CD8-positive, alpha-beta memory T cell (primary cell): ENCODE measurements at places on chromosomes 16 and 17. TPM values are rescaled to one million over a fixed set of nuclear protein-coding genes. Genes with fewer than 3 reads are reported as not detected.

Gene GUCY2D
- not detected for total RNA-seq

Gene CD79B
- total RNA-seq: 22.2 TPM

Gene PRSS27
- total RNA-seq: 1.6 TPM

Gene TMC6
- total RNA-seq: 150 TPM

Gene NOL3
- 2.3 TPM for total RNA-seq

Gene CDK3
- 5.0 TPM for total RNA-seq

Gene CHD9NB
- 1.0 TPM for total RNA-seq

Gene AURKB
- 88.1 TPM for total RNA-seq

Gene CTRL
- 4.1 TPM for total RNA-seq

Gene KCNG4
- not detected for total RNA-seq

Gene MARF1
- 75.3 TPM for total RNA-seq

Gene TSNAXIP1
- total RNA-seq: 1.5 TPM

Gene ETV4
- 6.4 TPM for total RNA-seq

Gene DRC7
- not detected for total RNA-seq

Gene GLIS2
- 0.26 TPM for total RNA-seq

Gene CCL7
- total RNA-seq: not detected

Gene MLKL
- 13.9 TPM for total RNA-seq

Gene NUBP1
- 41.3 TPM for total RNA-seq

Gene KRTAP4-2
- total RNA-seq: not detected

Gene CCDC92B
- total RNA-seq: 0.07 TPM

Gene CBFA2T3
- total RNA-seq: not detected

Gene KRTAP2-3
- total RNA-seq: not detected

Gene PIMREG
- total RNA-seq: 1.6 TPM

Gene ACACA
- 41.3 TPM for total RNA-seq

Gene GNGT2
- 24.0 TPM for total RNA-seq

Gene KRT28
- total RNA-seq: not detected

Gene SPN
- 136 TPM for total RNA-seq

Gene MYH13
- not detected for total RNA-seq

Gene NLRC3
- total RNA-seq: 21.3 TPM

Gene FLOT2
- total RNA-seq: 113 TPM

Gene IRF8
- 22.0 TPM for total RNA-seq

Gene CYGB
- total RNA-seq: not detected

Gene ZSCAN10
- total RNA-seq: not detected

Gene ADAT1
- 59.8 TPM for total RNA-seq

Gene CBX4
- 12.2 TPM for total RNA-seq

Gene XYLT1
- 9.1 TPM for total RNA-seq

Gene ZG16
- not detected for total RNA-seq

Gene G6PC1
- total RNA-seq: not detected

Gene TBC1D3I
- 0.51 TPM for total RNA-seq

Gene TLCD1
- 36.5 TPM for total RNA-seq

Gene CDH8
- total RNA-seq: not detected

Gene TPSB2
- total RNA-seq: not detected

Gene TMEM98
- 0.22 TPM for total RNA-seq

Gene C1QTNF1
- total RNA-seq: 0.22 TPM

Gene HBZ
- not detected for total RNA-seq

Gene C17orf50
- total RNA-seq: not detected

Gene PRKCB
- 96.5 TPM for total RNA-seq

Gene UMOD
- not detected for total RNA-seq

Gene RHOT2
- total RNA-seq: 140 TPM

Gene TP53TG3F
- not detected for total RNA-seq

Gene LRRC3C
- total RNA-seq: not detected

Gene CRYBA1
- not detected for total RNA-seq
